ENCODE measurements at places on chromosomes 2 and 18.

DNA sequence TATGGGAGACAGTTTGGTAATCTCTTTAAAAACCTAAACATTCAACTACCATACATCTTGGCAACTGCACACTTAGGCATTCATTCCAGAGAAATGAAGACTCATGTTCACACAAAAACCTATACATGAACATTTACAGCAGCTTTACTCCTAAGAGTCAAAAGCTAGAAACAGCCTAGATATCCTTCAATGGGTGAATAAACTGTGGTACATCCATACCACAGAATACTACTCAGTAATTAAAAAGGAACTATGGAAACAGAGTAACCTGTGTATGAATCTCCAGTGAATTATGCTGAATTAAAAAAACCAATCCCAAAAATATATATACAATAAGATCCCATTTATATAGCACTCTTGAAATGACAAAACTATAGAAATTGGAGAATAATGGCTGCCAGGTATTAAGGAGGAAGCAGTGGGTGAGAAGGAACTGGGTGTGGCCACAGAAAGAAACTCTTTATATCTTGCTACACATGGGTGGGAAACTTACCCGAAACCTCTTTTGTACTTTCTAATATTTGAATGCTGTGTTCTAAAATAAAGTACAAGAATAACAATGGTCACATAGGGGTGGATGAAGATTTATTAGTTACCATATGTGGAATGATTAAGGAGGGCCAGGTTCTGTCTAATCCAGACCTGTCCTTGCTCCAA is 13.7 kb downstream of the SESTD1 start:
- no peak for DNase-seq

DNA sequence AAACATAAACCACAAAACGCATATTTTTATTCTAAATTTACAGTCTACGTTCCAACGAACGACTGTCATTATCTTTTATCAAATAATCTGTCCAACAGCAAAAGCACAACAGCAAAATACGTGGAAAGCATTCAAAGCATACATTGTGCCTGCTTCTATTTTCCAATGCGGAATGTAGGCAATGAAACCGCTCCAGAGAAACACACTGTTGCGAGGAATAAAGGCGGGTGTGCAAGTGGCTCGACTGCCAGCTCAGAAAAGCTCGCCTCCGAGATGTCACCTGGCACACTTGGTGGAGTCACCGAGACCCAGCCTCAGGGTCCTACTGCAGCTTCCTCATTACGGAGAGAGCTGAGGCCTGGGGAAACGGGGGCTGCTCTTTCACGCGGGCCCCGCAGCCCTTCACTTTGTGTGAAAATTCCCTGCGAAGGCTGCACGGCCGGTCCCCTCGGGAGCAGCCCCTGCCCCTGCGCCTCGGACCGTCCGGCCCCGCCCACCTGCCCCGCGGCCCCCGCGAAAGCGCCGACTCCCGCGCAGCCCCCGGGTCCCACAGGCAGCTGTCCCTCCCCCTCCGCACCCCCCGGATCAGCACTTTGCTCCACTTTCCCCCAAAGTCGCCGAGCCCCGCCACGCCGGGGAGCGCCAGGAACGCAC is 752 bp downstream of the MGAT4A start:
- peak; percentile 66 for DNase-seq

GRCh38 chr2:195505701-195506100 is 151.3 kb upstream of the SLC39A10 start:
- DNase-seq, result no peak

GRCh38 chr2:17373041-17373440 is 145.2 kb downstream of the RAD51AP2 start:
- no peak for DNase-seq

Data from activated CD4-positive, alpha-beta T cell treated with anti-CD3 and anti-CD28 coated beads, Interleukin-2, amount 10 ng/mL, durations not matched to agents 7 days and 5 days (primary cell).